ENCODE measurements at places on chromosomes 16 and 17.

- H3K36me3 ChIP-seq, result no peaks in the 10 kb centered on the region
- no peak for DNase-seq
- no peaks in the 10 kb centered on the region for H3K4me1 ChIP-seq
These were observed 231.0 kb downstream of the RBFOX3 start for GRCh38 chr17:79379700-79380445.

GRCh38 chr17:27564463-27564862 is 66.5 kb upstream of the LGALS9 start:
- peaks cover 21% of the 10 kb centered on the region for H3K4me1 ChIP-seq
- H3K4me3 ChIP-seq, result no peak overlapping the region
- no peak overlapping the region for H3K27ac ChIP-seq
- H3K27me3 ChIP-seq, result no peaks in the 10 kb centered on the region
- DNase-seq, result no peak

- peaks cover 62% of the 10 kb centered on the region for H3K4me1 ChIP-seq
- H3K27ac ChIP-seq, result no peak overlapping the region
- no peaks in the 10 kb centered on the region for H3K27me3 ChIP-seq
- no peak for DNase-seq
These were observed 209.3 kb downstream of the MSI2 start for GRCh38 chr17:57465610-57466009.

DNA sequence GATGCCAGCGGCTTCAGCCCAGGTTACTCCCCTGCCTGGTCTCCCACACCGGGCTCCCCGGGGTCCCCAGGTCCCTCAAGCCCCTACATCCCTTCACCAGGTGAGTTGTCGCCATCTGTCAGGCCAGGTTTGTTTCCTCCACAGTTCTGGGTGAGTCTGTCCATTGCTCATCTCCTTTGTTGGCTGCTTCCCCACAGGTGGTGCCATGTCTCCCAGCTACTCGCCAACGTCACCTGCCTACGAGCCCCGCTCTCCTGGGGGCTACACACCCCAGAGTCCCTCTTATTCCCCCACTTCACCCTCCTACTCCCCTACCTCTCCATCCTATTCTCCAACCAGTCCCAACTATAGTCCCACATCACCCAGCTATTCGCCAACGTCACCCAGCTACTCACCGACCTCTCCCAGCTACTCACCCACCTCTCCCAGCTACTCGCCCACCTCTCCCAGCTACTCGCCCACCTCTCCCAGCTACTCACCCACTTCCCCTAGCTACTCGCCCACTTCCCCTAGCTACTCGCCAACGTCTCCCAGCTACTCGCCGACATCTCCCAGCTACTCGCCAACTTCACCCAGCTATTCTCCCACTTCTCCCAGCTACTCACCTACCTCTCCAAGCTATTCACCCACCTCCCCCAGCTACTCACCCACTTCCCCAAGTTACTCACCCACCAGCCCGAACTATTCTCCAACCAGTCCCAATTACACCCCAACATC is 28.8 kb downstream of the POLR2A start:
- no peak overlapping the region for H3K27ac ChIP-seq
- no peaks in the 10 kb centered on the region for H3K27me3 ChIP-seq
- no peak overlapping the region for H3K4me3 ChIP-seq
- H3K36me3 ChIP-seq, result peaks cover 17% of the 10 kb centered on the region

GRCh38 chr17:69773081-69773480 is 301.9 kb upstream of the KCNJ16 start:
- no peaks in the 10 kb centered on the region for H3K4me1 ChIP-seq
- no peak for DNase-seq
- H3K27me3 ChIP-seq, result peaks cover 9% of the 10 kb centered on the region
- H3K4me3 ChIP-seq, result no peak overlapping the region
- no peaks in the 10 kb centered on the region for H3K36me3 ChIP-seq

DNA sequence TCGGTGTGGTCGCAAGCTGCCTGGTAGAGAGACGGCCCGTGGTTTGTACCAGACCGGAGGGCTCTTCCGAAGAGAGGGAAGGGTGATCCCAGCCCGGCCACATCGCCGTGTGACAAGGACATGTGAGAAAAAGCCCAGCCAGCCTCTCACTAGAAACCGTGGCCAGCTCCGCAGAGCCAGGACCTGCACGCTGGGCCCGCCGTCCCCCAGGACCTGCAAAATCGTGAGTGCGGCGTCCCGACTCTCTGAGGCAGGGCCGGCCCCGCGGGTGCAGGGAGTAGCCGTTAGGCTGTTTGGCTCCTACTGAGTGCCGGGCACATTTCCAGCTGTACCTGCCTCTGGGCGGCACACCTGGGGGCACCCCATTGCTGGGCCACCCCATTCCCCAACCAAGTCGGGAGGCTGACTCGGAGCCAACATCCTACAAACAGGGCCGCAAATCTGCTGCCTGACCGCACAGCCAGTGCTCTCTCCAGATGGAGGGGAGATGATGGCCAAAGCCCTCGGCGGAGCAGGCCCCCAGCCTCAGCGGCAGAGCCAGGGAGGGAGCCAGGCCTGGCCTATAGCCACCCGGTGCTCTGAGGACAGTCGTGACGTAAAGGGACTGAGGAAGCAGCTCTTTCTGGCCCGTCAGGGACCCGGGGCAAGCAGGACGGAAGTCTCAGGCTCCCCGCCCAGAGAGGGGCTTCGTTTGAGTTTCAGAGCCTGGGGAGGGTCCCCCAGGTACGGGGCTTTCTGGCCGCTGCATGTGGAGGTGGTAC is 33.6 kb upstream of the PABPN1L start:
- H3K27ac ChIP-seq, result no peak overlapping the region
- no peaks in the 10 kb centered on the region for H3K36me3 ChIP-seq
- H3K27me3 ChIP-seq, result no peaks in the 10 kb centered on the region
- no peak overlapping the region for H3K4me3 ChIP-seq
- no peak for DNase-seq

DNA sequence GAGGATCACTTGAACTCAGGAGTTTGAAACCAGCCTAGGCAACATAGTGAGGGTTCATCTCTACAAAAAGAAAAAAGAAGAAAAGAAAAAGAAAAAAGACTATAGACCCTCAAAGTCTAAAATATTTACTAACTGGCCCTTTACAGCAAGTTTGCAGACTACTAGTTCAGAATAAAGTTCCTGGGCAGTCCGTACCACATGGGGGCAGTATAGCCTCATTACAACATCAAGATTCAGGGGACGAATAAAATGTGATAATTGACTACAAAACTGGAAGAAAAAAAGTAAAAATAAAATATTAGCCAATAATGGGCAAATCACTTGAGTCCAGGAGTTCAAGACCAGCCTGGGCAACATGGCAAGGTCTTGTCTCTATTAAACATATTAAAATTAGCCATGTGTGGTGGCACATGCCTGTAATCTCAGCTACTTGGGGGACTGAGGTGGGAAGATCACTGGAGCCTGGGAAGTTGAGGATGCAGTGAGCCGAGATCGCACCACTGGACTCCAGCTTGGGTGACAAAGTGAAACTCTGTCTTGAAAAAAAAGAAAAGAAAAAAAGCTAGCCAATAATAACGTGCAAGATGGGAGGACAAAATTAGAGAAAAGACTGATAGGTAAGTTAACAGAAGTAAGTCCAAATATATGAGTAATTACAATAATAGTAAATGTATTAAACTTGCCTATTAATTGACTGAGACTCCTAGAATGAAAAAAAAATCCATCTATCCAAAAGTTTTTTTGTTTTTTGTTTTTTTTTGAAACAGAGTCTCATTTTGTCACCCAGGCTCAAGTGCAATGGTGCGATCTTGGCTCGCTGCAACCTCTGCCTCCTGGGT is 129.4 kb upstream of the SEC14L1 start:
- H3K36me3 ChIP-seq, result no peaks in the 10 kb centered on the region
- H3K4me1 ChIP-seq, result no peaks in the 10 kb centered on the region
- no peak overlapping the region for H3K4me3 ChIP-seq

GRCh38 chr16:88872650-88873331 is 6.3 kb upstream of the PABPN1L start:
- no peak overlapping the region for H3K4me3 ChIP-seq
- no peak for DNase-seq
- no peaks in the 10 kb centered on the region for H3K36me3 ChIP-seq
- peaks cover 1% of the 10 kb centered on the region for H3K27me3 ChIP-seq

DNA sequence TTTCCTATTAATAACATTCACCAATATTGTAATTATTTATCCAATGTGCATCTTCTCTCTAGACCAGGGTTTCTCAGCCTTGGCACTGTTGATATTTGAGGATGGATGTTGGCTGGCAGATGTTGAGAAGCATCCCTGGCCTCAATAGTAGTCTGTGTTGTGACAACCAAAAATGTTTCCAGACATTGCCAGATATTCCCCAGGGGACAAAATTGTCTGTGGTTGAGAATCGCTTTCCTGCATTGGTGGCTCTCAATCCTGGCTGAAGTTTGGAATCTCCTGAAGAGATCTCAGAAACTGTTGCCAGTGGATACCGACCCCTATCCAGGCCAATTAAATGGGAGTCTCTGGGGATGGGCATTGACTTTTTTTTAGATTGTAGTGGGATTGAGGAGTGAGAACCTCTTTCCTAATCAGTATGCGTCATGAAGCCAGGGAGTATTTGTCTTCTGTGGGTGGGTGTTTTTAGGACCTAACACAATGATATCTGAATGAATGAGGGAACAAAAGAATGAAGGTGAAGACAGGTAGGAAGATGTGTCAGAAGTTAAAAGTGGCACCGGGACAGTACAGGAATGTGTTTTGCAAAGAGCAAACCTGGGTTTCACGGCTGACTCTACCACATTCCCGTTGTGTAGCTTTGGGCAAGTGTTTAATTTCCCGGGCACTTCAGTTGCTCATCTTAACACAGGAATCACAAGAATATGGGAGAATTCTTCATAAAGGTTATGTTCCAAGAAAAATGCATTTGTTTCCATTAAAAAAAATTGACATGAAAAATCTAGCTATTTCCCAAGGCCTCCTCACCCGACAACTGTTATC is 24.3 kb downstream of the HSD17B2 start:
- H3K36me3 ChIP-seq, result no peaks in the 10 kb centered on the region
- no peaks in the 10 kb centered on the region for H3K4me1 ChIP-seq
- peaks cover 10% of the 10 kb centered on the region for H3K27me3 ChIP-seq
